Activated gamma-delta T cell treated with anti-CD3 and anti-CD28 coated beads, Interleukin-2, amount 50 U/mL, for 16 hours (primary cell): ENCODE measurements at places on chromosomes 6 and 20.

DNA sequence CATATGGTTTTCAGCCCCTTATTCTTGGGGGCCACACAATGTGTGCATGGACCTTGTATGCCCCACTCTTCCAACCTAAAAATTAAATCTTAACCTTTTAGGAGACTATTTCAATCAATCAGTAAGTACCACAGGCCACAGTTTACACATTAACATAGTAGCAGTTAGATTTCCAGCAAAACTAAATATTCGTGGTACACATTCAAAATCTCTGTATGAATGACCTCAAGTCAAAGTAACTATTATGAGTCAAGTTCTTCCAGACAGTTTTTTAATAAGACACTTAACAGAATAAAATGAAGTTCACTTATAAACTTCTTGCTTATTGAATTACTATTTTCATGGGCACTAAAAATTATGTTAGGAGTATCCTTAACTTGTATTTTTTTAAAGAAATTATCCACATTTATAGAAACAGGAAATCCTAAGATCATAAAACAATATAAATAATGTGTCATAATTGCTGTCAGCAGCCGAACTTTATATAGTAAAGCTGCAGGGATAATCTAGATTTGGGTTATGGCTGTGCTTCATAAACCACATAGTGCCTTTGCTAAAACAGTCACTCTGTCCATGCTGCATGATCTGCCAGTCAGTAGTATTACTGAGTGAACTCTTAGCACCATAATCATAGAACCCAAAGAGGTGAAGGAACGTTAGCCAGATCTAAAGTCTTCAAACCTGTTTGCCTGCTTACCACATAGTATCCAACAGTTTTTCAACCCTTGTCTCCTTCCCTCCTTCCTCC lies 21.7 kb downstream of the SEC63 start:
- DNase-seq: no peak

- no peak for DNase-seq
Measured at GRCh38 chr20:48626938-48627736, 200.7 kb downstream of the PREX1 start.

DNA sequence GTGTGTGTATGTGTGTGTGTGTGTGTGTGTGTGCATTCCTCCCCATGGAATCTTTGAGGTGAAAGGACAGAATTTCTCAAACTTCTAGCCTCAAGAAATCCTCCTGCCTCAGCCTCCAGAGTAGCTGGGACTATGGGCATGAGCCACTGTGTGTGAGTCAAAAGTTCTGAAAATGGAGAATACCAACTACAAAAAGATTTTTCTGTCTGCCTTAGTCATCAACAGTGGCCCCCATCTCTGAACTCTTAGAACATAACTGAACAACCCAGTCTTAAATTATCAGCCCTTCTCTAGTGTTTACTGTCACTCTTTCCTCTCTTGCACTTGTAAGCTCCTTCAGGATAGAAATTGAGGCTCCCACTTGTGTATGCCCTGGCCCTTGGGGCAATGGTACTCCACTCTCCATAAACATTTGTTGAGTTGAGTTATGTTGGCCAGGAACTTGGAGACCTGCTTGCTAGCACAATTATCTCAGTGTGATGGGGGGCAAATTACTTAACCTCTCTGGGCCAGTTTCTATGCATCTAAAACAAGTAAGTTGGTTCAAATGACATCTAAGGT lies 35.3 kb upstream of the CLIC5 start:
- DNase-seq: no peak

- DNase-seq: no peak
Measured at GRCh38 chr6:145736661-145737144, 1.4 kb upstream of the EPM2A start.

GRCh38 chr20:54176610-54177009 lies 2.8 kb upstream of the CYP24A1 start:
- DNase-seq: no peak
